ENCODE measurements at places on chromosomes 11 and 22.

DNA sequence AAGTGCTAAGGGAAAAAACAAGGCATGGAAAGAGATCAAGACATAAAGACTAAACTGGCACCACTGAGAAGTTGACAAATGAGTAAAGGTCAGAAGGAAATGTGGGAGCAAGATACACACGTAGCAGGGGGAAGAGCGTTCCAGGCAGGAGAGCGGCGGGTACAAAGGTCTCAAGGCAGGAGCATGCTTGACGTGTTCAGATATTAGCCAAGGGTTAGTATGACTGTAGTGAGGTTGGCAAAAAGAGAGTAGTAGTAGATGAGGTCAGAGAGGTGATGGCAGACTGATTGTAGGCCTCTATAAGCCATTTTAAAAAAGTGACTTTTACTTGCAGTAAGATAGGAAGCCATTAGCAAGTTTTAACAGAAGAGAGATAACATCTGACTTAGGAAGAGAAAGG is 9.9 kb downstream of the SYT9 start:
- DNase-seq: no peak

- no peak for DNase-seq
These were observed 71.1 kb downstream of the STIM1 start for GRCh38 chr11:3926458-3927095.

GRCh38 chr11:115724666-115725065 is 220.5 kb upstream of the CADM1 start:
- DNase-seq: no peak

GRCh38 chr11:64080390-64080789 is 44.7 kb downstream of the FLRT1 start:
- no peak for DNase-seq

DNA sequence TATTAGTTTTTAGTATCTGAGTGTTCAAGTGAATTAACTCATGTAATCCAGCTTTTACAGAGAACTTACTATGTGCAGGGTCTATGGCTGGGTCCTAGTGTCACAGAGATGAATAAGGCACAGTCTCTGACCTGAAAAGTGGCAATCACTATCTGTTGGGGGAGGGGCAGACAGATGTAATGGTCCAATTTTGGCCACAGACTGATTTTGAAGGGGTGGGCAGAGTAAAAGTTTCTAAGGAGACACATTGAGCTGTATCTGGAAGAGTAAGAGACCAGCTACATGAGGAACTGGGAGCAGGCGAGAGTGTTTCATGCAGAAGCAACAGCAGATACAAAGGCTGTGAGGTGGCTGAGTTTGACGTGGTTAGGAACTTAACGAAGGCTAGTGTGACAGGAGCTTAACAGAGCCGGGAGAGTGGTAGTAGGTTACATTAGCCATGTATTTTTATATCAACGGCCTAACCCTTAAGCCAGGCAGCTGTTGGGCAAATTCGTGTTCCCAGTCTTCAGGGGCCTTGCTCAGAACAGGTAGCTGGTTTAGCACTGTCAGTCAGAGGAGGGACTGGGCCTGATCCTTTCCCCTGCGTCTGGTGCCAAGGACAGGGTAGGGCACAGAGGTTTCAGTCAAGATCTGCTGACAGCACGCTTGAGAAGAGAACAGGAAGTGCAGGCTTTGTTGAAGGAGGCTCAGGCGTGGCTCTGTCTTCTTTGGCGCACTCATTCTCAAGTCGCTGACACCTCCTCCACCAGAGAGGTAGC is 1.4 kb upstream of the STIM1 start:
- peak; percentile 46 for DNase-seq

DNA sequence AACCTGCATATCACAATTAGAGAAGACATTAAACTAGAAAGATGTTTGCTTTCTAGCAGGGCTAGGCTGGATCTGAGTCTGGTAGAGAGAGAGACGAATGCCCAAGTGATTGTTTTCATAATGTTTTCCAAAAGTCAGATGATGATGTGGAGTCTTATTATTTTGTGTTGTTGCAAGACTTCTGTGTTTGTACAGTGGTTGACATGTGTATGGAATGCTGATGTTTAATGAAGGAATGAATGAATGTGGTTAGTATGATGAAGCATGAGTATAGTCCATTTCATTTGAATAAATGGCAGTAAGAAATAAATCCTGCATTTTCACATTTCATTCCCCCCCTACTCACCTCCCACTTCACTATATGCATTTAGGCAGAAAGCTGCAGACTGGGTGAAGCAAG is 69.6 kb downstream of the PPP2R1B start:
- DNase-seq: no peak

DNA sequence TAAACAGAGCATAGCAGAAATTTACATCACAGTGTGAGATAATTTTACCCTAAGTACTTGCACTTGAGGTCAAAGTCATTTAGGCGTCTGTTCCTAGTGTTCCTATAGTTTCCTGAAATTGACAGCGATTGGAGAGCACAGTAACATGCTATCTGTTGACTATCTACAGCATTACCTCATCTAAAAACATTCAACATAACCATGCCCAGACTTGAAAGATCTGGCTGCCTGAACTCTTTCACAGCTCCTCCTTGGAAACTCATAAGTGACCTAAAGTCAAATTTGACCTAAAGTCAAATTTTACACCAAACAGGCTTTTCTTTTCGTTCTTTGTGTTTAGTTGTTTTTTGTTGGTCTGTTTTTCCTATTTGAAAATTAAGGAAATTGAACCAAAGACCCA is 233.8 kb upstream of the UBASH3B start:
- DNase-seq: no peak

DNA sequence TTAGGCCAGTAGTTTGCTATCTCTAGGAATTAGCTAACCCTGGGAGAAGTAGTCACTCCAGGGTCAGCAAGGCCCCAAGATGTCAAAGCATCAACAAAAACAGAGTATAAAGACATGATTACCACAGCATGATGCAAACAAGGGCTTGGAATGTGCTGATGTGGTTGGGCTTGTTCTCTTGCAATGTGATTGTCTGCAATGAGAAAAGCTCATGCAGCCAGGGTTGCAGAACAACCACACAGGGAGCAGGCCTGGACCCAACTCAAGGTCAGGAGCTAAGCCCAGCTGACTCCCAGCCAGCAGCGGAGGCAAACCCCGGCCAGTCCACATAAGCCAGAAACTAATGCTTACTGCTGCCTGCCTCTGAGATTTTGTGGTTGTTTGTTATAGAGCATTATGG is 132.4 kb upstream of the ZC3H12C start:
- no peak for DNase-seq
